KBM-7 (cell line): ENCODE measurements at places on chromosomes 4 and X.

DNA sequence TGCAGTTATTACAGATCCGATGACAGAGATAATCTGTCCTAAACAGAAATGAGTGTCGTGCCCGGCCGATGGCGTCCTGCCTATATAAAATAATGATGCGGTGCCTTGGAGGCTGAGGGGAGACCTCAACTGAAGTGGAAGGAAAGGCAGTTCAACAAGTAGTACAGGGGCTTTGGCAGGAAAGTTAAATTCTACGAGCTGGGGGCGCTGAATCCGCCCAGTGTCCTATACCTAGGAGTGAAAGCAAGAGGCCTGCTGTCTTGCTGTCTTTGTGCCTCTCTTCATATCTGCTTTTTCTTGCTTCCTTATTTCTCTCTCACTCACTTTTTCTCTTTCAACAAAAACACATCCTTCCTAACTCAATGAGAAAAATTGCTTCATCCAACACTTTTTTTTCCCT is 82.2 kb upstream of the PRPS2 start:
- DNase-seq = no peak

DNA sequence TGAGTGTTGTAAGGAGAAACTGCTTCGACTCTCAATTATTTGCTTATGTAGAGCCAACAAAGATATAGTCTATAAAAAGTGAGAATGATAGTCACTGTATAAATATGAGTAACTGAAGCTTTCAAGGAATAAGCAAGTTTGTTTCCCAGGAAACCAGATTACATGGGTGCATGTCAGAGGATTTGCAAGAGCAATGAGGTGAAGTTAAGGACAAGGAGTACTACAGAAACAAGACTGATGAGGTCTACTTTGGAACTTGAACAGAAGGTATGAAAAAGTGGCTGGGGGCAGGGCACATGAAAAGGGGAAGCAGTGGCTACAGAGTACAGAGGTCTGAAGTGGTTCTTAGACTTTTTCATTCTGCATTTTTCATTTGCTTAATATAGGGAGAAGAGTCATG is 321.0 kb upstream of the CXXC4 start:
- peak; percentile 11 for DNase-seq

DNA sequence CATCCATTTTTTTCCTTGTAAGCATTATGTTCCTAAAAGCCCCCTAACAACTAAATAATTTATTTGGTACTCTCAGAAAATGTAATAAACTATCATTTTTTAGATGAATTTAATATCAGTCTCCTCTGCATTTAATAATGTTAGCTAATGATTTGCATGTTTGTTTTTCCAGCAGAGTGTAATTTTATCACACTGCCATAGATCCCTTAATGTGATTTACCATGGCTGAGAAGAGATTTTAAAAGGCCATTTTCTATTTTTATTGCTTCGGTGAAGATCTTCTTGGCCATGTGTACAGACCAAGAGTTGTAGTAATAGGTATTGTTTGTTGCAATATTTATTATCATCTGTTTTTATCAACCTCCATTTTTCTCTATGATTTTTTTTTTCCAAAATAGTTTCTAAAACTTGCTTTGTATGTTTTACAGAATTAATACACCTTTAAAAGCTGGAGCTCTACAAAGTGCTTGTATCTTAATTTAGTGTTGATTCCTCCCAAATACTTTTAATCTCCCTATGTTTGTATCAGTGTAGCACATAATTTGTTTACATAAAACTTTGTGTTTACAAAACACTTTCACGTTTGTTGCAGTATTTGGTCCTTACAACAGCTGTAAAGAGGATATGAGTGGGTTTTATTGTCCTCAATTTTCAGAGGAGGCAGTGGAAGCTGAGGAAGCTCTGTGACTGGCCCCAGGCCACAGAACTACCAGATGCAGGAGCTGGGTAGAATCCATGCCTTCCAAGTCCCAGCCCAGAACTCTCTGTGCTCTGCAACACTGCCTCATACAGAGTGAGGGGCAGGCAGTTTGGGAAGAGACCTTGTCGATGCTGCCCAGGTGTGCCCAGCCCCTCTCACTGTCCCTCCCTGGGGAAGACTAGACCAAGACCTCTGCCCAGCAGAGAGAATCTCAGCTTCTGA is 58.1 kb downstream of the FAM114A1 start:
- DNase-seq = no peak

DNA sequence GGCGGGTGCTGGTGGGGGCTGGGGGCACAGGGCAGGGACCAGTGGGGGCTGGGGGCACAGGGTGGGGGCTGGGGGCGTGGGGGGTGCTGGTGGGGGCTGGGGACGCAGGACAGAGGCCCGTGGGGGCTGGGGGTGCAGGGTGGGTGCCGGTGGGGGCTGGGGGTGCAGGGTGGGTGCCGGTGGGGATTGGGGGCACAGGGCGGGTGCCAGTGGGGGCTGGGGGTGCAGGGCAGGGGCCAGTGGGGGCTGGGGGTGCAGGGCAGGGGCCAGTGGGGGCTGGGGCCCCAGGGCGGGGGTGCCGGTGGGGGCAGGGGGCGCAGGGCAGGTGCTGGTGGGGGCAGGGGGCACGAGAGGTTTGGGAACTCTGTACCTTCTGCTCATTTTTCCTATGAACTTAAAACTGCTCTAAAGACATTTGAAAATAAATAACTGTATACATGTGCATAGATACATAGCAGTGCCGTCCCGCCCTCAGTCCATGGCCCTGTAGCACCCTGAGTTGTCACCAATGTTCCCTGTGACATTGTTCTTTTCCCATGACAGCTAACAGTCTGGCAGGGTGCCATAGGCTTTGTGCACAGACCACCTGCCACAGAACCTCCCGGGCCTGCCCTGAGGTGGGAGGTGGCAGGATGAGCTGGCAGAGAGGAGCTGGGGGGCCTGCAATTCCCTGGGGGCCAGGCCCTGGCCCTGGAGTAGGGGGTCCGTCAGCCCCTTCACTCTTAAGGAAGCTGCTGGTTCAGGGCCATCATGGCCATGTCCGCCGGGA is 35.6 kb upstream of the ADRA2C start:
- no peak for DNase-seq

DNA sequence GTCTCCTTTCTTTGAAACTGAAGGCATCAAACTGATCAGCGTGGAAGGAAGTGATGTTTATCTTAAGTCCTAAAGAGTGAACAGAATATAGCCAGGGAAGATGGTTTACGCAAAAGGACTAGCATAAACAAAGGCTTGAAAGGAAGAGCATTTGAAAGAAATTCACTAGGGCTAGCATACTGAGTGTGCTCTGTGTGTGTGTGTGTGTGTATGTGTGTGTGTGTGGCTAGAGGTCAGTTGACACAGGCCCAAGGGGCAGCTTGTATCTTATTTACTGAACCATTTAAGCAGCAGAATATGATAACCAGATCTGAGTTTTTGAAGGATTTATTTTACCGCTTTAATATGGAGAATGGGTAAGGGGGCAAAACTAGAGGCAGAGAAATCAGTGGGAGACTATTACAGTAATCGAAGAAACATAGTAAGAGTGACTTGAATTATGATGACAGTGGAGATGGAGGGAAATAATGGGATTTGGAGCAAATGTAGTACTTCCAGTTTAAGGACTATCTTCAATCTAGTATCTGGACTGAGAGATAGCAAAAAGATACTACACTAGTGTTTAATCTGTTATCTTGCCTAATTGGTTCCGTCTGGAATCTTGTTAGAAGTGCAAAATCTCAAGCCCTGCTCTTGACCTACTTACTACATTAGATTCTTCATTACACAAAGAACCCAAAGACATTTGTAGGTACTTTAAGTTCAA is 36.9 kb downstream of the CEP44 start:
- peak; percentile 8 for DNase-seq

DNA sequence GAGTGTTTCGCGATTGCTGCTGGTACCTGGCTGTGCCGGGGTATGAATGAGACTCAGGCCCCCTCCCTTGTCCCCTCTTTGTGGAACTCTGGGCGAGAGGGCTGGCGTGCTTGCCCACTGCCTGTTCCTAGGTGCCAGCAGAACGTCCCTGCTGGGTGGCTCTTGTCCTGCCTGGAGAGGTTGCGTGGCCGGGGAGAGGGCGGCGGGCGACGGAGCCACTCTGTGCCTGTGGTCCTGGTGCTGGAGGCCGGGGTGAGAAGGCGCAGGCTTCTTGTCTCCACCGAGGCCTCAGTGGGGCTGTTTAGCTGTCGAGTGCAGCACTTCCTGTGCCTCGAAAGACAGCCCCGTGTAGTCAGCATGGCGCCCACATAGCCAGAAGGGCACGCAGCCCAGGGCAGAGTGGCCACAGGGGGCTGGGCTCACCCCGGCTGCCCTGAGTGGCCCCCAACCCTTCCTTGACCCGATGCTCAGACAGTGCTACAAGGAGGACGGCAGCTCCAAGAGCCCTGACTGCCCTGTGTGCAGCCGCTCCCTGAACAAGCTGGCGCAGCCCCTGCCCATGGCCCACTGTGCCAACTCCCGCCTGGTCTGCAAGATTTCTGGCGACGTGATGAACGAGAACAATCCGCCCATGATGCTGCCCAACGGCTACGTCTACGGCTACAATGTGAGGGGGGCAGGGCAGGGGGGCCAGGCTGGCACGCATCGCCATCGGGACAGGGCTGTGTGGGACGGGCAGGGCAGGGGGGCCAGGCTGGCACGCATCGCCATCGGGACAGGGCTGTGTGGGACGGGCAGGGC is 8.9 kb upstream of the UVSSA start:
- no peak for DNase-seq

- DNase-seq = no peak
Measured at GRCh38 chr4:87035881-87036509, 101.2 kb downstream of the AFF1 start.

DNA sequence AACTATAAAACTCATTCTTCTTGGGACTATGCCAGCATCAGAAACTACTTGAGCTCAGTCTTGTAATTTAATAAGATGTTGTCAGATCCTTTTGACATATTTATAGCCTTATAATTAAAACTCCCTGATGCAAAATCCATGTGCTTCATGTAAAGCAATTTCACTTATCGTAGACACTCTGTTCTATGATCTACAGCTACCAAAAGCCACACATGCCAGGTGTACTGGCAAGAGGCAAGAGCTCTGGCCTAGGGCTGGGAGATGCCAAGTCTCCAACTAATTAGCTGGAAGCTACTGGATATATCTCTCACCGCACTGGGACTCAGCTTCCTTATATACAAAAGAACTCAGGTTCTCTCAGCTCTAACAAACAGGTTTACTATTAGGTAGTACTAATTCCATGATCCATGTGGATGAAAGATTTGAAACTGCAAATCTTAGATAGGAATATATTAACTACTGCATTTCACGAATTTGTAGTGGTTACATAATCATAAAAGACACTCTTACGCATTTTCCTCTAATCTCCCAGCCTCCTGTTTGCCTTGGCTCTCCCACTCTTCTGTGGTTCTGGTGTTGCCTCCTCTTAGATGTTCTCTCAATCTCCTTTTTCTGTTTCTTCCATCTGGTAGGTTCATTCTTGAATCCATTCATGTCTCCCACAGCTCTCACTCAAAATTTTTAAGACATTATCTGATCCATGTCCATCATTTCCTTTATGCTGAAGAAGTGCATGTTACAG is 103.0 kb downstream of the HHIP start:
- DNase-seq = no peak

- DNase-seq = no peak
Measured at GRCh38 chr4:40912460-40913184, 162.9 kb downstream of the NSUN7 start.

DNA sequence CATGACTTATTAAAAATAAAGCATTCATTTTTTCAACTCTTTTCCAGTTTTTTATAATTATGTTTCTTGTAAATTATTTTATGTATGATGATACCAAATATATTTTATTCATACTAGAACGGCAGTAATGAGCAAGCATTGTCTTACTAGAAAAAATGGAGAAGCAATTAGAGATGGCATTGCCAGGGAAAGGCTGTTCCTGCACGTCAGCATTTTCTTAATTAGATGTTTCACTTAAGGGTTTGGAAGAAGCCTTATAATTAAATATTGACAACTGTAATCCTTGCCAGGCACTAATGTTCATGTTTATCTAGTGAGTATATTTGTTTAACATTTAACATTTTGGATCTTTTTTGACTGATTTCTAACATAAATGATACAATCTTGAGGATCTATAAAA is 16.6 kb downstream of the FAM149A start:
- no peak for DNase-seq

GRCh38 chr4:52633846-52634245 is 25.3 kb downstream of the USP46 start:
- no peak for DNase-seq

DNA sequence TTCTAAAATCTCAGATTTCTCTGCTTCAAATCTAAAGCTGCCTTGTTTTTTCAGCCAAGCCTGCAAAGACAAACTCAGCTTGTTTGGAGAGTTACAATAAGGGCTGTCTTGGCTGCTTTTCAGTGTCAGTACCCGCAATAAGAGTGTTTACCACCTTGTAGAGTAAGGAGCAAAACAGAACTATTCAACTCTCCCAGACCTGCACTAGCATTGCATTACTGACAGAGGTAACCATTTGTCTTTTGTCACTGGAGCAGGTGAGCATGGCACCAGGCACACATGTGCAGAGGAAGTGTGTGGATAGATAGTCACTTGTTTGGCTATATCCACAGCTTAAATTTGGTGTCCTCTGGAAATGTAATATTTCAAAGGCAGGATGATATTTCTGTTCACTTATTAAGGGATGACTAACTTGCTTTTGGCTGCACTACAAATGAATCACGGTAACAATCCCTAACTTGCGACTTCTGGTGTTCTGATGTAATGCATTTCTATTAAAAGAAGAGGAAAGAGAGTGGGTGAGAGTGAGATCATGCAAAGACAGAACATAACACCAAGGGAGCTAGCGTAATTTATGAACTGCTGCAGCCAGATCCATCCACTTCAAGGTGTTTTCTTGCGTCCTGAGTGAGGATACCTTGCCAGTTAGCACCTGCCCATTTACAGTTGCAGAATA is 38.6 kb downstream of the PTCHD1 start:
- DNase-seq = no peak

GRCh38 chrX:6708676-6709380 is 173.9 kb upstream of the VCX3A start:
- no peak for DNase-seq

DNA sequence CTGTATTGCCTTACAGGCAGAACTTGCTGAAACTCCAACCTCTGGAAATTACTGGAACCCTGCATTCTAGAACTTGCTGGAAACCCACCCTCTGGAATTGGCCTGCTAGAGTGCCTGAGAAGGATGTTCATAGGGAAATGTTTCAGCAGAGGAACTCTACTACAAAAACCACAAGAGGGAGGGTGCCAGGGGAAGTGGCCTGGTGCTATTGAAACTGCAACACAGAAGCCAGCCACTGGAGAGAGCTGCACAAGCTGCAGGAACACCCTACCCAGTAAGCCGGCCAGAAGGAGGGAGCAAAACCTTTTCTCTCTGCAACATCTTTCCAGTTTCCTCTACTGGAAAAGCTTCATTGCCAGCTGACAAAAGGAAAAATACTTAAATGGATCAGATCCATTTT is 2.5 kb upstream of the BRWD3 start:
- DNase-seq = peak; percentile 89

DNA sequence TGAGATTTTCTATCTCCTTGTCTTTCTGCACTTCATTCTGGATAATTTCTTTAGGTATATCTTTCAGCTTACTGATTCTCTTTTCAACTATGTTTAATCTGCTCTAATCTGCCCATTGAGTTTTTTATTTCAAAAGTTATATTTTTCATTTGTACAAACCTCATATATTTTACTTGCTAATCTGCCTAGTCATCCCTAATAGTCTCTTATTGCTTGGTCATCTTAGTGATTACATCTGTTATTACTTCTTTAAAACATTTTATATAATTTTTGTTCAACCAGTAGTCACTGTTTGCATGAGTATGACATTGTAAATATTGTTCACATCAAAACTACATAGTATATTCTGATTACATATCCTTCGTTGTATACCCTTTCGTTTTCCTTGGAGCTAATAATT is 32.4 kb downstream of the KANTR start:
- DNase-seq = no peak

- no peak for DNase-seq
Measured at GRCh38 chr4:72320223-72320948, 248.6 kb downstream of the ADAMTS3 start.

GRCh38 chr4:33085709-33086108 is 2365.5 kb downstream of the PCDH7 start:
- DNase-seq = no peak
